Cortex of kidney (tissue), 1 donor: ENCODE measurements at places on chromosomes 1 and 21.

- DNase-seq = no peak
These were observed 167.8 kb downstream of the PIGK start for GRCh38 chr1:77051425-77051824.

DNA sequence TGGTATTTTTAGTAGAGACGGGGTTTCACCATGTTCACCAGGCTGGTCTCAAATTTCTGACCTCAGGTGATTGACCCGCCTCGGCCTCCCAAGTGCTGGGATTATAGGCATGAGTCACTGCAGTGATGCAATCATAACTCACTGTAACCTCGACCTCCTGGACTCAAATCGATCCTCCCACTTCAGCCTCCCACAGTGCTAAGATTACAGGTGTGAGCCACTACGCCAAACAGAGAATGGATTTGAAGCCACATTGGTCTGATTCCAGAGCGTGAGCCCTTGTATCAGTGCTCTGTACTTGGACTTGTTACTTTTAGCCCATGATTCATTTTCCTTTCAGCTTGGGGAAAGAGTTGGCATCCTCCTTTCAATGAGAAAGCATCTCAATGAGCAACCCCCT, 14.9 kb upstream of the ZNF683 start:
- DNase-seq = no peak

GRCh38 chr1:234140388-234140787, 232.9 kb upstream of the COA6 start:
- DNase-seq = no peak

DNA sequence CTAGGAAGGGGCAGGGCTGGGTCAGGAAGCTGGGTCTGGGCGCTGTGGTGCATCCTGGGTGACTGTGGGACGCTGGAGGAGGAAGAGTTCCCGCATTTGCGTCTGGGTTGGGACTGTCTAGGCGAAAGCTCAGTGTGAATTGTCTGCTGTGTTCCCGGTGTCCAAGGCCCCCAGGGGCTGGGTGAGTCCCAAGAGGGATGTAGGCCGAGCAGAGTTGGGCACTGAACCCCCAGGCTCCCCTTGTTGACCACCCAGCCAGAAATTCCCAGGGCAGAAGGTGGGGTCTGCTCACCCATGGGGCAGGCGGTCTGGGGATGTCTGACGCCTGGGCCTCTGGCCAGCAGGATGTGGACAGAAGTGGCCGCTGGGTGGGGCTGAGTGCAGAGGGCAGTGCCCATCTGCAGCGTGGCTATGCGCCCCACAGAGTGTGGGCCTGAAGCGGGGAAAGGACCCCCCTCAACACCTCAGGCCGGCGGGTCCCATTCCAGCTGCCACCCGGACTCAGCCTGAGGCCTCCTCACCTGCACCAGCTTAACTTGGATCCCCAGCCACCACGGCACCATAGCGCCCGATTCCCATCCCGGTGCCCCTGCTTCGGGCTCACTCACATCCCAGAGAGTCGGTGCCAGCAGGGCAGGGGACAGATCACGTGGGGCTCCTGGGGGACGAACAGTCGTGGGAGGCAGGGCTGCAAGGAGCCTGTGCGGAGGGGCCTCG, 37.0 kb upstream of the POFUT2 start:
- no peak for DNase-seq

- DNase-seq = no peak
These were observed 122.7 kb downstream of the PSMG1 start for GRCh38 chr21:39060485-39061083.

- no peak for DNase-seq
These were observed 73.7 kb downstream of the SPATA46 start for GRCh38 chr1:162303004-162303344.

DNA sequence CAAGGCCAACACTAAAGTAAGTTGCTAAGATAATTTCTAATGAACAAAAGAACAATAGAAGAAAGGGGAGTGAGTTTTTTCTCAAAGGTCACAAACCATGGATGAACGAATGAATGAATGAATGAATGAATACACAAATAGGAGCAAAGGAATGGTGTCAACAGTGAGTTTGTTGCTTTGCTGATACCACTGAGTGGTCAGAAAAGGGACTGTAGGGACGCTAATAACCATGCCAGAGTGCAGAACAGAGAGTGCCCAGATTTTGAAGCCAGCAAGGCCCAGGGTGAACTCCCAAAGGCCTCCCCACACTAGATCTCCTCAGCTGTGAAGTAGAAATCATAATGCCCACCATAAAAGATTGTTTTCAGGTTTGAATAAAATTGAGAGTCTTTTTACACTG, 15.9 kb downstream of the CD58 start:
- DNase-seq = no peak

- no peak for DNase-seq
These were observed 13.5 kb downstream of the TRAF3IP3 start for GRCh38 chr1:209769171-209769904.

DNA sequence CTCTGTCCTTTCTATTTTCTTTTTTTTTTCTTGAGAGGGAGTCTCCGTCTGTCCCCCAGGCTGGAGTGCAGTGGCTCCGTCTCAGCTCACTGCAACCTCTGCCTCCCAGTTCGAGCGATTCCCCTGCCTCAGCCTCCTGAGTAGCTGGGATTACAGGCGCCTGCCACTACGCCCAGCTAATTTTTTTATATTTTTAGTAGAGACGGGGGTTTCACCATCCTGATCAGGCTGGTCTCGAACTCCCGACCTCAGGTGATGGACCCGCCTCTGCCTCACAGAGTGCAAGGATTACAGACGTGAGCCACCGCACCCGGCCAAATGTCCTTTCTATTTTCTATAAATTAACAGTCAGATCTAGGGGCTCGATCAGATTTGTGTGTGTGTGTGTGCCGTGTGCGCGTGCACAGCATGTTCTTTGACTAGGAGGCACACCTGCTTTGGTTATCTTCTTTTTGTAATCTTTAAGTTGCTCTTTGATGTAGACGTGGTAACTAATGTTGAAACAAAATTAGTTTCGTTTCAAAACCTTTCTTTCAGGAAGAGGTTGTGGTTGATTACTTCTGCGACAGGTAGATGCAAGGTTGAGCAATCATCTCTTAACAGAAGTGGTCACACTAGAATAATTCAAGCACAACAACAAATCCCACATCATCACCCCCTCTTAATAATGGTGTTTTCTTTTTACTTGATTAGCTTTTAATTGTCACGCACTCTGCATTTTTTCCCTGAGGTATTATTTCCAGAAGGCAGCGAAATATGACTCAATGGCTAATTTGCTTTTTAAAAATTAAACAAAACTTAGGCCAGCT, 779 bp upstream of the DEGS1 start:
- no peak for DNase-seq

GRCh38 chr1:47324682-47325081, 8.9 kb upstream of the CMPK1 start:
- no peak for DNase-seq

GRCh38 chr1:117656202-117656641, 50.4 kb downstream of the TENT5C start:
- DNase-seq = no peak

- no peak for DNase-seq
These were observed 284.5 kb downstream of the NPHP4 start for GRCh38 chr1:5707566-5708345.

- DNase-seq = no peak
These were observed 20.1 kb downstream of the SLC1A7 start for GRCh38 chr1:53122201-53122885.

DNA sequence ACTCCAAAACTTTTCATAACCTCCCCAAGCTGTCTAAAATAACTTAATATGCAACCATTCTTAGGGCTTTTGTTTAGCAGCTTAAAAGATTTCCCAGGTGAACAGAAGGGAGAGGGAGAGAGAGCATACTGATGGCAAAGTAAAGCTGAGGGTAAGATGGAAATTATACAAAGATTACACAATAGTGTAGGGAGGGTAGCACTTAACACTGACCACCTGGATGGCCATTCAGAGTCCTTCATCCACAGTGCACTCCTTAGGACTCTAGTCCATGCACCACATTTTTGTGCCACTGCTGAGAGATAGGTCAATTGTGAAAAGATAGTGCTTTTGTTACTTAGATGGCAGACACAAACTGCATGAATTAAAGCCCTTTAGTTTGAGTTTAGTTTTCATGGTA, 574.6 kb downstream of the LMO4 start:
- DNase-seq = no peak

DNA sequence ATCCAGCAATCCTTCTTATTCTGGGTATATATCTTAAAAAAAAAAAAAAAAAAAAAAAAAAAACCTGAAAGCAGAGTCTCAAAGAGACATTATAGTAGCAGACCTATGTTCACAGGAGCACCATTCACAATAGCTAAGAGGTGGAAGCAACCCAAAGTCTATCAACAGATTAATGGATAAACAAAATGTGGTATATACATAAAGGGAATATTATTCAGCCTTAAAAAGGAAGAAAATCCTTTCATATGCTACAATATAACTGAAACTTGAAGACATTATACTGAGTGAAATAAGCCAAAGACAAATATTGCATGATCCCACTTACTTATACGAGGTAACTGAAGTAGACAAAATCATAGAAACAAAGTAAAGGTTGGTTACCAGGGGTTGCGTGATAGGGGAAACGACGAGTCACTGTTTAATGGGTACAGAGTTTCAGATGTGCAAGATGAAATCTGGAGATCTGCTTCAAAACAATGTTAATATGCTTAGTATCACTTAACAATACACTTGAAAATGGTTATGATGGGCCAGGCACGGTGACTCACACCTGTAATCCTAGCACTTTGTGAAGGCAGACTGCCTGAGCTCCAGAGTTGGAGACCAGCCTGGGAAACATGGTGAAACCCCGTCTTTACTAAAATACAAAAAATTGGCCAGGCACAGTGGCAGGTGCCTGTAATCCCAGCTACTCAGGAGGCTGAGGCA, 29.5 kb downstream of the PIK3R3 start:
- no peak for DNase-seq

DNA sequence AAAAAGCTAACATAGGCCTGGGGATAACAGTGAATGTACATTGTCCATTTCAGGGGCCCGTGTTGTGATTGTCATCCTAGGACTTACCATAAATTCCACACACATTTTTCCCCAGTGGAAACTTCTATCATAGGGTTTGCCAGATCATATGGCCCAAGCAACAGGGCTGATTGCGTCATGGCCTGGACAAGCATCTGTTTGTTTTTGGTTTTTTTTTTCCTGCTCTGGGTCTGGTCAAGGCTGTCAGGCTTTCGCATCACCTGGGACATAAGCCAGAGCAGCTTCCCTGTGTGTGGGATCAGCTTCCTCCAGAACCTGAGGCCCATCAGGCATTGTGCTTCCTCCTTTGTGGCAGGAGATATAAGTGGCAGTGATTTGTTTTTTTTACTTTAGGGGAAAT, 598.5 kb upstream of the USP24 start:
- DNase-seq = no peak
